Effector memory CD4-positive, alpha-beta T cell (primary cell): ENCODE measurements at places on chromosomes 1 and 21.

- DNase-seq = no peak
Observed at GRCh38 chr21:31201144-31201543, 142.9 kb downstream of the TIAM1 start.

- DNase-seq = no peak
Observed at GRCh38 chr1:17163789-17164666, 40.9 kb upstream of the PADI1 start.

DNA sequence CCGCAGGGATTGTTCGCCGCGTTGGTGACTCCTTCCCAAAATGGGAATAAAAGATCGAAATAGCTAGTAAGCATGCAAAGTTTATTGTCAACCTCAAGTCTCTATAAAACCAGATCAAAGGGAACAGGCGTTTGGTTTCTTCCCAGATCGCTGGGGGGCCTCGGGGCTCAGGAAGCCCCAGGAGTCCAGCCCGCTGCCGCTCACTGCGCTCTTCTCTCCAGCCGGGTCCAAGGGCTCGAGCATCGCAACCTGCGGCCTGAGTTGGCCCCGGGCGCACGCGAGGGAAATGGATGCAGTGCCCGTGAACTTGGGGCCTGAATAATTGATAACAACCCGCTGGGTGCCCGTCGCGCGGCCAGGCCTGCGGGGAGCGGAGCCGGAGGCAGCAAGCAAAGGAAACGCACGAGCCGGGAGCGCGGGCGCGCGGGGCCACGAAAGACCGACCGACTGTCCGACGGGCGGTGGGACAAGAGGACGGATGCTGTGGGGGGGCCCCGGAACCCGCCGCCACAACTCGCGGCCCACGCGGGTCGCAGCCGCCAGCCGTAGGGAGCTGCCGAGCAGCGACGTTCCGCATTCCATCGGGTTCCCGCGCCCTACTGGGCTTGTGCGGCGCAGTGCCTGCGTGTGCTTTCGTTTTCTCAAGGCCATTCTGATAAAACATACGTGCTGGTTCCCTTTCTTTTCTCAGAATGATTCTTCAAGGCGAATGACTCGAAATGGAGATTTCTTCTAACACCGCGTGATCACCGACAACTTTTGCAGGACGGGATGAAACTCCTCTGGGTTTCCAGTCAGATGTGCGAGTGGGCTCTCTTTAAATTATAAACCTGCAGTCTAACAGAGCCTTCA, 14.0 kb upstream of the ALX3 start:
- no peak for DNase-seq

- no peak for DNase-seq
Observed at GRCh38 chr1:60151311-60151710, 77.7 kb upstream of the C1orf87 start.

DNA sequence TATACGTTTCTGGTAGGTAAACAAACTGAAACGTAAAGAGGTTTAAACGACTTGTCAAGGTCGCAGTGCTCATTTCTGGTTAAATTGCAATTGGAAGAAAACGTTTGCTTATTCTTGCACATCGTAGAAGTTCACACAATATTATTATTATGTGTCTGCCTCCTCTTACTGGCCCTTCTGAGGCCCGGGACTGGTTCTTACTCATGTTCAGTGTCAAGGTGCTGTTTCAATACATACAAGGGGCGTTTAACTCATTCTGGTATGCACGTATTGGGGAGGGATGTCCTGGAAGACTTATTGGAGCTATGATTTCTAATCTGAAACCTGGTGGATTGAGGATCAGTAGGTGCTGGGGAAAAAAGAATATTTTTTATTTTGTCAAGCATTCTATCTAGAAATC, 932 bp downstream of the RPF1 start:
- no peak for DNase-seq

DNA sequence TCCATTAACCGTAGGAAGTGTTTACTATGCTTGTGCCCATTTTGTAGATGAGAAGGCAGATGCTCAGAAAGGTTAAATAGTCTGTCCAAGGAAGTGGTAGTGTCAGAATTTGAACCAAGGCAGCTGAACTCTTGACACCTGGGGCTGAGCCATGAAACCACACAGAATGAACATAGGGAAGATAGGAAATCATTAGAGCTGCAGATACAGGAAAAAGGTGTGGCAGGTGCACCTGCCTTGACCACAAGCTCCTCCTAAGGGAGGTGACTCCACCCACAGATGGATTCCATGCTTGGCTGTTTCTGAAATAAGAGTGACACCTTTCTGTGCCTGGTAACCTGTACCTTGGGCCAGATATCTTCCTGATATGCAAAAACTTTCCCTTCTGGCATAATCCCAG, 69.9 kb upstream of the IGSF21 start:
- DNase-seq = no peak

GRCh38 chr1:91498035-91498434, 2.6 kb upstream of the CDC7 start:
- no peak for DNase-seq

DNA sequence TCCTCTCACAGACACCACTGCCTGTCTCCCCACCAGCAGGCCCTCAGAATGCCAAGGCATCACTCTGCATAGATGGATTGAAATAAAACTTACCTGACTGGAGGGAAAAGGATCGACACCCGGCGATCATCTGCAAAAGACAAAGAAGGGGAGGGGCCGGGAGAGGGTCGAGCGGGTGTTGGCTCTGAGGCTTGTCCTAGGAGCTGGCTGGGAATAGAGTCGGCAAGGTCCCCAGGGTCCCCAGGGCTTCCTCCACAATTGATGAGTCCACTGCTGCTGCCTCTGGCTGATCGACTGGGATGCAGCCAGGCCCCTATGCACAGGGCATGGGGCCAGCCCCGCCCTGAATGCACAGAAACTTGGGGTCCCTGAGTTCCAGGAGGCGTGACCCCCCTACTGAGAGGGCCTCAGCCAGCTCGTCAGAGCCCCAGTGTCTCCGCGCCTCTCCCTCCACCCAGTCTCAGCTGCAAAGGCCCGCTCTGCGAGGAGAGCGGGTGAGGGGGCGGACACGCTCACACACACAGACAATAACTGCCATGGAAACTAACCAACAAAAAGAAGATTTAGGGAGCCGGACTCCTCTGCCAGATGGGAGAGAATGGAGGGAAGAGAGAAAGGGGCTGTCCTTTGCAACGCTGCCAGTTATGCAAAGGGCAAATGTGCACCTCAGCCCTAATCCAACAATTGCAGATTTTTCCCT, at the start of gene KLHDC8A:
KLHDC8A (minus strand) TSS at position 483 of the 700 bp plus-strand sequence. CDS start 13,318 bp downstream, outside the sequence.
- no peak for DNase-seq

GRCh38 chr1:9473032-9473807, 66.0 kb upstream of the SLC25A33 start:
- no peak for DNase-seq
